Endothelial cell of umbilical vein (primary cell): ENCODE measurements at places on chromosomes 13 and 19. TPM values are rescaled to one million over a fixed set of nuclear protein-coding genes. Genes with fewer than 3 reads are reported as not detected.

The KLC3 gene
- total RNA-seq: not detected in 2 replicates

The PABPC3 gene
- 0.18 and 0.31 TPM in 2 replicates for total RNA-seq

The CASP14 gene
- not detected in 2 replicates for total RNA-seq

The MYO1F gene
- 0.07 and 0.22 TPM in 2 replicates for total RNA-seq

The GNA15 gene
- not detected in 2 replicates for total RNA-seq
